ENCODE measurements at places on chromosomes 1 and 21.

DNA sequence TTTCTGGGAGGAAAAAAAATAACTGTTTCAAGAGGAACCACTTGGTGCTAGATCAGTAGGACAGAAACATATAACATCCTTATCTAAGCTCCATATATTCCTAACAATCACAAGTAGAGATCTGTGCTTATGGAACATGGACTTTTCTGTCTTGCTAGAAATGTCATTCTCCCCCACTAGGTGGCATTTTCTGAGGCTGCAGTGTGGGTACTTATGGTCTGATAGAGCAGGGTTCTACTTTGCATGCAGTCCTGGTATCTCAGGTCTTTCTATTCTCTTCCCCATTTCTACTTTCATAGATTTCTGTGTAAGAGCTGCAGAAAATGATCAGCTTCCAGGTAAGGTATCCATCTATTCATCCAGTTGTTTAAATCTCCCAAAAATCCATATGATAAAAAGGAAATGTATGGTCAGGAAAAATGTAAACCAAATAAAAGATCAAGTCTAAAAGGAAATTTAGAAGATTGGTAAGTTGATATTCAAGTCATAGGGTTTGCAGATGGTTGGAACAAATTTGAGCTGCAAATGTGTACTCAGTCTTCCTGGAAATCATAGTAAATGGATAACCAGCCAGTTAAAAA, 1.5 kb downstream of the ZNF684 start:
- H3K36me3 ChIP-seq: no peaks in the 10 kb centered on the region
- DNase-seq: no peak
- H3K27ac ChIP-seq: no peak overlapping the region
- H3K4me3 ChIP-seq: peak overlapping the region; percentile 85

DNA sequence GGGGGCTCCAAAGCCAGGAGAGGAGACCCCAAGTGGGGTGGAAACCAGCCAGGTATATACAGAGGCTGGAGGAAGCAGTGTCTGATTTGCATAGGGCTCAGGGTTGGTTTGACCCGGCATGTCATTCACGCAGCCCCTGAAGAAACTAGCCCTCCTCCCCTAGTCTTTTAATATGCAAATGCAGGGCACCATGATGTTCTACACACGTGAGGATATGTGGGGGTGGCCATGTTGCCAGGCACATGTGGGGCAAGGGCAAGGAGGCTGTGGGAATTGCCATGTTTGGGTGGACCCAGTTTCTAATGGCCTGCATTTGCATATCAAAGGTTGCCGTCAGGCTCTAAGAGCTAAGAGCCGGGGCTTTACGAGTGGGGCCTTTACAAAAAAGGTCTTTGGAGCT, 12.0 kb upstream of the RHOU start:
- no peak for DNase-seq
- no peaks in the 10 kb centered on the region for H3K27me3 ChIP-seq
- no peak overlapping the region for H3K4me3 ChIP-seq
- no peaks in the 10 kb centered on the region for H3K4me1 ChIP-seq

DNA sequence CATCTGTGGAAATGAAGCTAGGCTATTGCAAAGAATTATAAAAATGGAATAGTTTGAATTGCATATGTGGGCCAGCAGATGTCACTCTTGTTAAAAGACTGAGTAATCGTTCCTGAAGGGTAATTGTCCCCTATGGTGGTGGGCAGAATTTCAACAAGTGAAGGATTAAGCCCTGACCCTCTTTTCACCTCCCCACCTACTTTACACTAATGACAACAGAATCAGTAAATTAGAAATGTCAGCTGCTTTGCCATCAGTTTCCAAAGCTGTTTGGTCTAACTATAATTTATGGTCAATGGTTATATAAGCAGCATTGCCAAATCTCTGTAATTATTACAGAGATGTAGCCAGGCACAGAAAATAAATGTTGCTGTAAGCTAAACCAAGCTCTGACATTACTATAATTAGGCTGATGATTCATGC, 898.6 kb downstream of the AMY1C start:
- DNase-seq: no peak

GRCh38 chr1:236945002-236945401, 59.2 kb downstream of the MT1HL1 start:
- no peaks in the 10 kb centered on the region for H3K27me3 ChIP-seq
- H3K4me1 ChIP-seq: no peaks in the 10 kb centered on the region
- DNase-seq: no peak
- no peak overlapping the region for H3K4me3 ChIP-seq
- H3K36me3 ChIP-seq: no peaks in the 10 kb centered on the region

GRCh38 chr21:19590044-19590443, 1186.5 kb upstream of the TMPRSS15 start:
- H3K36me3 ChIP-seq: no peaks in the 10 kb centered on the region
- H3K27ac ChIP-seq: no peak overlapping the region
- no peak for DNase-seq
- H3K4me3 ChIP-seq: no peak overlapping the region
- no peaks in the 10 kb centered on the region for H3K27me3 ChIP-seq
- H3K4me1 ChIP-seq: no peaks in the 10 kb centered on the region

- no peaks in the 10 kb centered on the region for H3K36me3 ChIP-seq
- no peaks in the 10 kb centered on the region for H3K27me3 ChIP-seq
- DNase-seq: no peak
- no peak overlapping the region for H3K4me3 ChIP-seq
Observed at GRCh38 chr1:67945733-67946374, 104.6 kb downstream of the DIRAS3 start.

- no peak overlapping the region for H3K4me3 ChIP-seq
- peaks cover 57% of the 10 kb centered on the region for H3K4me1 ChIP-seq
- H3K36me3 ChIP-seq: no peaks in the 10 kb centered on the region
Observed at GRCh38 chr1:205670611-205671430, 9.5 kb downstream of the SLC45A3 start.

- no peak overlapping the region for H3K27ac ChIP-seq
- no peak overlapping the region for H3K4me3 ChIP-seq
- H3K27me3 ChIP-seq: no peaks in the 10 kb centered on the region
- DNase-seq: no peak
Observed at GRCh38 chr21:41630249-41630648, 122.3 kb upstream of the TMPRSS2 start.

DNA sequence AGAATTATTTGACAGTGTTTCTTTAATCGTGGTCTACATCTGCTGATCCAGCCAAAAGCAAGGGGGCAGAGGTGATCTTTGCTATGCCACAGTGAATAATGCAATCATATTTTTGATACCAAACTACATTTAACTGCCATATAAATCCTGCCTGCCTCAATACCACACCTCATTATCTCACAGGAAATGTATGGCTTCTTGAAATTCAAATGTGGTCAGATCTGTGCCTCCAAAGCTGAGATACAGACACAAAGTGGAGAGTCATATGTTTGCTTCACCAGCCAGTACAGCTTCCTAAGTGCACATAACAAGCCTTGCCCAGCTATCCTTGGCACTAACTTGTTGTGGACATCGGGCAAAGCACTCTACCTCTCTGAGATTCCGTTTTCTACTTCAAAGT, 250.0 kb upstream of the NFIA start:
- H3K4me1 ChIP-seq: no peaks in the 10 kb centered on the region
- DNase-seq: no peak
- no peaks in the 10 kb centered on the region for H3K27me3 ChIP-seq
- no peaks in the 10 kb centered on the region for H3K36me3 ChIP-seq
- H3K4me3 ChIP-seq: no peak overlapping the region
- no peak overlapping the region for H3K27ac ChIP-seq

- no peak overlapping the region for H3K4me3 ChIP-seq
- no peak for DNase-seq
- H3K4me1 ChIP-seq: no peaks in the 10 kb centered on the region
- no peaks in the 10 kb centered on the region for H3K36me3 ChIP-seq
- no peaks in the 10 kb centered on the region for H3K27me3 ChIP-seq
Observed at GRCh38 chr21:28159396-28159795, 833.3 kb downstream of the LTN1 start.

GRCh38 chr1:2825487-2826189, 24.1 kb upstream of the TTC34 start:
- H3K4me3 ChIP-seq: no peak overlapping the region
- H3K4me1 ChIP-seq: no peaks in the 10 kb centered on the region
- no peak for DNase-seq
- no peaks in the 10 kb centered on the region for H3K27me3 ChIP-seq

- H3K27ac ChIP-seq: no peak overlapping the region
- no peaks in the 10 kb centered on the region for H3K27me3 ChIP-seq
- no peaks in the 10 kb centered on the region for H3K4me1 ChIP-seq
Observed at GRCh38 chr1:17955302-17956285, 152.0 kb upstream of the IGSF21 start.

- no peaks in the 10 kb centered on the region for H3K27me3 ChIP-seq
- peak within 1 kb of the TSS; percentile 91 for H3K27ac ChIP-seq
- H3K36me3 ChIP-seq: no peaks in the 10 kb centered on the region
- peak; percentile 53 for DNase-seq
- peak within 1 kb of the TSS; percentile 93 for H3K4me3 ChIP-seq
- peaks cover 16% of the 10 kb centered on the region for H3K4me1 ChIP-seq
Observed at GRCh38 chr1:56578963-56579875, at the start of gene PLPP3. TSS of gene PLPP3 (minus strand) at chr1:56579563. CDS start at chr1:56579016, 547 bp downstream.

DNA sequence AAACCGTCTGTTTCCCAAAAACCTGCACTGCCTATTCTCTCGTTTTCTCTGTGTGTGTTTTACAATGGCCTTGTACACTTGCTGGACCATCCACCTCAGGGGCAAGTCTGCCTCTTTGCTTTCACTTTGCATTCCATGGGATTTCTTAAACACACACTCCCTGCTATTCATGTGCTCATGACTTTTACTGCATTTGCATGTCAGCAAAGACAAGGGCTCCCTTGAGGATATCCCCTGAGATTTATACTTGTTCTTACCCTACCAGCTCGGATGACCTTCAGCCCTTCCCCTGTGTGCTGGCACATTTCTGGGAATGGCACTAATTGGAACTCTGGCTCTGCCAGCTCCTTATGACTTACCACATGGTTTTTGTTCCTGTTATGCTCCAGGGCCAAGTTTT, 386.9 kb downstream of the AMY1C start:
- no peaks in the 10 kb centered on the region for H3K27me3 ChIP-seq
- H3K27ac ChIP-seq: no peak overlapping the region
- H3K36me3 ChIP-seq: no peaks in the 10 kb centered on the region
- no peak for DNase-seq
- H3K4me3 ChIP-seq: no peak overlapping the region

DNA sequence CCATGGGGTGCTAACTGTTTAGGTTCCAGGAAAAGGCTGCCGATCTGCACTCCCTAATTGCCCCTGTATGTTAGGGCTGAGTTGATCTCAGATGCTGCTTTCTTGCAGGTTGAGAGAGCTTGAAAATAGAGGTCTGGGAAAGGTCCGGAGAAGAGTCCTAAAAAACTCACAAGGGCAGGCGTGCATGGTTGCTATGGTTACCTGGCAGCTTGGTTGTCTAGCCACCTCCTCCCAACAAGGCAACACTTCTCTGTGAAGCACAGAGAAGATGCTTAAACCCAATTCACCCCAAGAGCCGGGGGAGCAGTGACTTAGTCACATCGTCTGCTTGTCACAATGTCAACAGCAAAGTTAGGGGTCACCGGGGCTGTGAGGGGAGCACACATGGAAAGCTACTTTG, 31.0 kb upstream of the LRRC52 start:
- no peak for DNase-seq
- H3K4me1 ChIP-seq: no peaks in the 10 kb centered on the region
- H3K27me3 ChIP-seq: no peaks in the 10 kb centered on the region
- H3K27ac ChIP-seq: no peak overlapping the region
- no peak overlapping the region for H3K4me3 ChIP-seq

DNA sequence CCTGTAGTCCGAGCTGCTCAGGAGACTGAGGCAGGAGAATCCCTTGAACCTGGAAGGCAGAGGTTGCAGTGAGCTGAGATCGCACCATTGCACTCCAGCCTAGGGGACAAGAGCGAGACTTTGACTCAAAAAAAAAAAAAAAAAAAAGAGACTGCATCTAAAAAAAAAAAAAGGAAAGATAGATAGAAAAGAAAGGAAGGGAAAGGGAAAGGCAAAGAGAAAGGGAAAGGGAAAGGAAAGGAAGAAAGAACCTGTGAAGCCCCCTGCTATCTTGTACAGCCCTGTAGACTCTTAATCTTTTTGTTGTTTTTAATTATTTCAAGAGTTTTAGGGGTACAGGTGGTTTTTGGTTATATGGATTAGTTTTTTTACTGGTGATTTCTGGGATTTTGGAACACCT, 46.0 kb upstream of the MUTYH start:
- H3K27ac ChIP-seq: no peak overlapping the region
- no peak overlapping the region for H3K4me3 ChIP-seq
- H3K4me1 ChIP-seq: no peaks in the 10 kb centered on the region
- no peaks in the 10 kb centered on the region for H3K36me3 ChIP-seq

DNA sequence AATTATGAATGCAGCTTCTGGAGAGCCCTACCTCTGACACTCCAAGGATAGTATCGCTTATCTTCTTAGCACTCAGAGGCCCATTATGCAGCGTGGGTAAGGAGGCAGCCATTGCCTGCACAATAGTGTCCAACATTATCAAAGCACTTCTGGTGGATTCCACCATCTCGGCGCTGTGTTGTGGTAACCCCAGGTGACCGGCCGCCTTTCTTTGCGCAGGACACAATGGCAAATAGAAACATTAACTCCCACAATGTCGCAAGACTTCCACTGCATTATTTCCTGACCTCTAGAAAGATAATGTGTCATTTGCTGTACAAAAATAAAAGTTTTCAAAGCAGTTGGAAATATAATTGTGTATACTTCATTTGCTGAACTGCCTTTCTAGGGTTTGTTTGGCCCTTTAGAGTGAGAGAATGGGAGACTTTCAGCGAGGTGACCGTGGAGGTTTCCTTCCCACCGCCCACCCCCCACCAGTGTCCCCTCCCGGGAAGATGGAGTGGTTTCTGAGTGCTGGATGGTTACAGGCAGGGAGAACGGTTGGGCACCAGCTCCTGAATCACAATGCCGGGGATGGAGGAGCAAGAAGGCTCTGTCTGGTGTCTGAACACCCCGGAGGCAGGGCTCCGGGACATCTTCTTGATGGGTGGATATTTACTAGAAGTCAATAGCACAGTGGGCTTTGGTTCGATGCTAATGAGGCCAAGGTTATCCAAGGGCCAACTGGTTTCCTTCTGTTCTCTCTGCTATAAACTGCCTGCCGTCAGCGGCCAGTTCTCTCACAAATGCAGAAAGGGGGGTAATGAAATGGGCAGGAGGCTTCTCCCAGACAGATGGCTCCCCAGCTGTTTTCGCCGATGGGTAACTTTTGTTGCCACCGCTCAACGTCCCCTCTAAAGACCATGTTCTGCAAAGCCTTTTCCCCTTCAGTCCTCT, 215.4 kb upstream of the PROX1 start:
- no peak overlapping the region for H3K27ac ChIP-seq
- H3K4me3 ChIP-seq: no peak overlapping the region
- no peaks in the 10 kb centered on the region for H3K36me3 ChIP-seq
- no peaks in the 10 kb centered on the region for H3K27me3 ChIP-seq
- no peaks in the 10 kb centered on the region for H3K4me1 ChIP-seq
- DNase-seq: no peak

- H3K27ac ChIP-seq: no peak overlapping the region
- H3K27me3 ChIP-seq: no peaks in the 10 kb centered on the region
- no peak overlapping the region for H3K4me3 ChIP-seq
Observed at GRCh38 chr1:8473891-8474300, 156.0 kb downstream of the SLC45A1 start.

DNA sequence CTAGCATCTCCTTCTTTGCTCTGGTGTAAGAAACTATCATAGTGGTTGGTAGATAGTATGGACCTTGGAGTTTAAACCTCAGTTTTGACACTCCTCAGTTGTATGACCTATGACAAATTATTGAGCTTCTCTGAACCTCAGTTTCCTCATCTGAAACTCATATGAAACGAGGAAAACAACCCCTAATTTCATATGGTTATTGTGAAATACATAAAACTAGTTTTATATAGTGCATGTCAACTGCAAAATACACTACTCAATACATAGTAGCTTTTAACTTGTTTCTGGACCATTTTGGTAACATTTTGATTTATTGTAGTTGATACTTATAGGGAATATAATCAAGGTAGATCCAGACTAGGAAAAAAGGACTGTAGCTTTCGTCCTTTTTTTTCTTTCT, 32.9 kb downstream of the CLIC4 start:
- peaks cover 49% of the 10 kb centered on the region for H3K4me1 ChIP-seq
- H3K27me3 ChIP-seq: no peaks in the 10 kb centered on the region
- no peaks in the 10 kb centered on the region for H3K36me3 ChIP-seq
- DNase-seq: no peak
- peak overlapping the region; percentile 55 for H3K27ac ChIP-seq
- H3K4me3 ChIP-seq: no peak overlapping the region

All from thoracic aorta (tissue), 2 donors.